ENCODE measurements at places on chromosomes 6 and 20.

DNA sequence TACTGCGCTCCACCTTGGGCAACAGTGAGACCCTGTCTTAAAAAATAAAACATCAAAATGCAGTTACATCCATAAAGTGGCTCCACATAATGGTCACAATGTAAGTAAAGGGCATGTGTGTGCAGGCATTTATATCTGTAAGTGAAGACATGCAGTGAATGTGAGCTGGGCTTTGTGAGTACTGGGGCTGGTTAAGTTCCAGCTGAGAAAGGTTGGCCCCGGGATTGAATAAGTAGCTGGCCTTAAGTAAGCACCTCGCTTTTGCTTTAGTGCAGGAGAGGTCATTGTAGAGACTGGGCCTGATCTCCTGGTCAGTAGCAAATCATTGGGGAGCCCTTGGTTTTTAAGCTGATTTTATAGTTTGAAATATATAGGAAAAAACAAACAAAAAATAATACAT is 8.0 kb downstream of the QKI start:
- no peak for DNase-seq

DNA sequence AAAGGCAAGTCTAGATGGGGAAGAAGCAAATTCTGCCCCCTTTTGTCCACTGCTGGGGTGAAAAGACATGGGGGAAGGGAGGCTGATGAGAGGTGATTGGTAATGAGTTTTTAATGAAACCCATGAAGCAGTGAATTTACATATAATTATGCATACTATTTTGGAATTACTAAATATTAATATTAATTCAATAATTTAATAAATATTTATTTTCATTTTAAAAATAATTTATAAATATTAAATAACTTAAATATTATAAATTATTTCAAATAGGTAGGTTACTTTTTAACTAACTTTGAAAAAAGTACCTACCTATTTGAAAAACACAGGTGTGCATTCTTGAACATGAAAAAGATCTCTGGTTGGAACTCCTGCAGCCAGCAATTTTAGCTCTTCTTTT is 138.1 kb upstream of the GPR6 start:
- DNase-seq: no peak

DNA sequence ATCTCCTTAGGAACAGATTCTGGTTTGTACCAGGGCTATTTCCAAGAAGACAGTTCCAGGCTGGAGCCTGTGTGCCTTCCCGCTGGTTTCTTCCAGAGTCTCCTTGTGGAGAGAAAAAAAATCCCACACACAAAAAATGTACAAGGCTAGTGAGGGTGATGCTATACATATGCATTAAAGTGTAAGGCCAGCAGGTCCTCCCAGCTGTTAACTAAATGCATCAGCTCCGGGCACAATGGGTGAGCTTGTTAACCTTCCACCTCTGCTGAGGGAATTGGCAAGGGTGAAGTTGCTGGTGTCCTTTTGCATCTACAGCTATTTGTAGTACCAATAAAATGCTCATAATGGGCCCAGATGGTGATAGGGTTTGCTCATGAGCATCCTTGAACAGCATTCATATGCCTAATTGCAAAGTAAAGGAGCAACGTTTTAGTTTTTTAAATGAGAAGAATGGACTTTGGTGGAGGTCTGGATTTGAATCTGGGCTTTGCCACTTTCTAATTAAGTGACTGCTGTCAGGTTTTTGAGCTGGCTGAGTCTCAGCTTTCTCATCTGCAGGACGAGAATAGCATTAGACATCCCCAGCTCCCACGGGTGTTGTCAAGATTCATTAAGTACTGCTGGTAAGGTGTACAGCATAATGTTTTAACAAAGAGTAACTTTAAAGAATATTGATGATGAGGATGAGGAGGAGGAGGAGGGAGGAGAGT is 361.8 kb downstream of the QKI start:
- no peak for DNase-seq

DNA sequence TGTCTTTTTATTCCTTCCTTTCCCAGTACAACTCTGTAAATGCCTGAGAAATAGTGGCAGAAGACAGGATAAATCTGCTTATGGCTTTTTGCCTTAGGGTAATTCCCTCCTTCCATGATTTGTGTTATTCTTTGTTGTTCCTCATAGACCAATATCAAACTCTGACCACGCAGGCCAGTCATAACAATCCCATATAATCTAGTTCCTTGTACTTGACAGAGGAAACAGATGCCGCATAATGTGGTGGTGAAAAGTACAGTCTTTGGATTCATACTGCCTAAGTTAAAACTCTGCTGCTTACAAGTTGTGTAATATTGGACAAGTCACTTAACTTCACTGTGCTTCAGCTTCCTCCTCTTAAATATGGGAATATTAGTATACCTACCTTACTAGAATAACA is 8.2 kb upstream of the BAG2 start:
- DNase-seq: no peak

DNA sequence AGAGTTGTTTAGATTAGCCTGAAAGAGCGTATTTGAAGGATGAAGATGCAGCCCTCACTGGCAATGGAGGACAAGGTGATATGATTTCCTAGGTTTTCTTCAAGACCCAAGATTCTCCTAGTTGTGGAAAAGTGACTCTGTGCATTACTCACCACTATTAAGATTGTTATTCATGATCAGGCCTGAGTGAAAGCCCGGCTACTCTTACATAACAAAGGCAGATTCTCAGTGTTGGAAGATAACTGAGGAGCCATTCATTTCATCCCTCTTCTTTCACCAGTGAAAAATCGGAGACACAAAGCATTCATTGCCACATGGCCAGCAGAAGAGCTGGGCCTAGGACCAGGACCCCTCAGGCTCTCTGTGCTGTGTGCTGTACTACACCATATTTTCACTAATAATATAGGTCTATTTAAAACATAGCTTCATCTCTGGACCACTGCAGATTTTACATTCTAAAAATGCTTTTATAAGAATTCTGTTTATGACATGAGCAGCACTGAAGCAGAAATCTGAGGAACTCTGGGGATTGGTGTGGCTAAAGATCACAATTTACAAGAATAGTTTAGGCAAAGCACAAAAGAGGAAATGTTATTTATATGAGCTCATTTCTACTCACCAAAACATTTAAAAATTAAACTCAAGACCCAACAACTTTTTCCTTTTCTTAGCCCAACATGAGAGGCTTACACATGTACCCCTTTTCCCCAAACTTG is 181.9 kb upstream of the CCN2 start:
- peak; percentile 2 for DNase-seq

GRCh38 chr6:112348891-112349635 is 1.9 kb downstream of the RFPL4B start:
- no peak for DNase-seq

- DNase-seq: no peak
Measured at GRCh38 chr6:87154641-87154992, 748 bp upstream of the ZNF292 start.

DNA sequence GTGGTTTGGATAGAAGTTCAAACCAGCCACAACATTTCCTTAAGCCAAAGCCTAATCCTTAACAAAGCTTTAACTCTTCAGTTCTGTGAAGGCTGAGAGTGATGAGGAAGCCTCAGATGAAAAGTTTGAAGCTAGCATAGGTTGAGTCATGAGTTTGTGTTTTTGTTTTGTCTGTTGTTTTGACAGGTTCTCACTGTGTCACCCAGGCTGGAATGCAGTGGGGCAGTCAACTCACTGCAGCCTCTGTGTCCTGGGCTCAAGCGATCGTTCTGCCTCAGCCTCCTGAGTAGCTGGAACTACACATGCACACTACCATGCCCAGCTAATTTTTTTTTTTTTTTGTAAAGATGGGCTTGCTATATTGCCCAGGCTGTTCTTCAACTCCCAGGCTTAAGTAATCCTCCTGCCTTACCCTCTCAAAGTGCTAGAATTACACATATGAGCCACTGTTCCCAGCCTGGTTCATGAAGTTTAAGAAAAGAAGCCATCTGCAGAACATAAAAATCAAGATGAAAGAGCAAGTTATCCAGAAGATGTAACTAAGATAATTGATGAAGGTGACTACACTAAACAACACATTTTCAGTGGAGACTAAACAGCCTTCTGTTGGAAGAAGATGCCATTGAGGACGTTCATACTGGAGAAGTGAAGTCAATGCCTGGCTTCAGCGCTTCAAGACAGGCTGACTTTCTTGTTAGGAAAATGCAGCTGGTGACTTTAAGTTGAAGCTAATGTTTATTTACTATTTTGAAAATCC is 96.2 kb downstream of the SMAP1 start:
- DNase-seq: no peak

GRCh38 chr6:24980507-24981385 is 45.0 kb upstream of the RIPOR2 start:
- DNase-seq: no peak

DNA sequence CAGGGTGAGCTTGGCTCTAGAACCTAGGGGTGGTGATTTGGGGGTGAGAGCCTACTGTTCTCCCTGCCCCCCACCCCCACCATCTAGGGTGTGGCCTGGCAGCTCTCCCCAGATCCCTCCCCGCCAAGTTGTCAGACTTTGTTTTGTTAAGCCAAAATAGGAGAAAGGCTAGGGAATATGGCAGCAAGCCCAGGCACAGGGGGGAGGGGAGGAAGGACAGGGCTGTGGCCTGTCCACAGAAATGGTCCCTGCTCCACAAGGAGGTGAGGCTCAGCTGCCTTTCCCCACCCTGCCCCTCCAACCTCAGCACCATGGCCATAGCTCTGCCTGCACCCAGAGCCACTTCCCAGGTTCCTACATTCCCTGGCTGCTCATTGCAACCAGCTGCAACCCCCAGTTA is 17.2 kb downstream of the SCUBE3 start:
- peak; percentile 39 for DNase-seq

- DNase-seq: no peak
Measured at GRCh38 chr20:63106108-63106764, 99.5 kb upstream of the BHLHE23 start.

DNA sequence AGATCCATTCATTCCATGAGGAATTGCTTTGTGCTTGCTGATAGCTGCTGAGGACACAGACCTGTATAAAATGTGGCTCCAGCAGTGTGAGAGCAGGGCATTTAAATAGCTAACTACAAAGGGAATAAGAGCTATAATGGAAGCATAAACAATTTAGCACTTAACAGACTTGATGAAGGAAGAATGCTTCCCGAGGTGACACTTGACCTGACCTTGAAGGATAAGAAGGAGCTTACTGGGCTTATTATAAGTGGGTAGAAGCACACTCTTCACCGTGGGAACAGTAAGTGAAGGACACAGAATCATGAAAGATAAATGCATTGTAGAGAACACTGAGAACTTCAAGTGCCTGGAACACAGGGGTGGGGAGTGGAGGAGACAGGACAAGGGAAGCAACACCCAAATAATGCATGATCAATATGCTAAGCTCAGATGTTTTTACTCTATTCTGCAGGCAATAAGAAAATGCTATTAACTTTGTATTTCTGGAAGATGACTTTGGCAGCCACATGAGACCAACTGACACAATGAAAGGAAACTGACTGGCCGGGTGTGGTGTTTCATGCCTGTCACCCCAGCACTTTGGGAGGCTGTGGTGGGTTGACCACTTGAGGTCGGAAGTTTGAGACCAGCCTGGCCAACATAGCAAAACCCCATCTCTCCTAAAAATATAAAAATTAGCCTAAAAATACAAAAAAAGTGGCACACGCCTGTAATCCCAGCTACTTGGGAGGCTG is 84.2 kb downstream of the EPB41L2 start:
- no peak for DNase-seq

GRCh38 chr6:17429383-17430061 is 36.1 kb downstream of the CAP2 start:
- no peak for DNase-seq
